ENCODE measurements at places on chromosomes 7 and 10. TPM values are rescaled to one million over a fixed set of nuclear protein-coding genes. Genes with fewer than 3 reads are reported as not detected.
A peak's percentile ranks its signal among the peaks of the same experiment; 100 is the strongest.

DNA sequence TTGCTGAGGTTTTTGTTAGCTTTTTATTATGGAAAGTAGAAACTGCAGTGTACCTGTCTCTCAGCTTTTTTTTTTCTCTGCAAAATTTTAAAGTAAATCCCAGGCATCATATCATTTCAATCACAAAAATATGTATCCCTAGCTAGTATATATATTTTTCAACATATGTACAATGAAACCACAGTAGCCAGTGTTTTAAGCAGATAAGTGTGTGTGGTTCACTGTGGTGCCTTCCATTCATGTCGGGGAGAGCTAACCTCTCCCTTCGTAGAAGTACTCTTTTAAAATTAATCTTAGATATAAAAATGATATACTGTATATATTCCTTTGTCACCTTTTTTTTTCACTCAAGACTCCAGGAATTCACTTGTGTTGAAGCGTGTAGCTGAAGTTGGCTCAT lies 22.7 kb downstream of the CUL1 start:
- DNase-seq = no peak

PCBD1 gene
- total RNA-seq = 172 TPM

CLDN4 gene
- total RNA-seq = not detected

DNA sequence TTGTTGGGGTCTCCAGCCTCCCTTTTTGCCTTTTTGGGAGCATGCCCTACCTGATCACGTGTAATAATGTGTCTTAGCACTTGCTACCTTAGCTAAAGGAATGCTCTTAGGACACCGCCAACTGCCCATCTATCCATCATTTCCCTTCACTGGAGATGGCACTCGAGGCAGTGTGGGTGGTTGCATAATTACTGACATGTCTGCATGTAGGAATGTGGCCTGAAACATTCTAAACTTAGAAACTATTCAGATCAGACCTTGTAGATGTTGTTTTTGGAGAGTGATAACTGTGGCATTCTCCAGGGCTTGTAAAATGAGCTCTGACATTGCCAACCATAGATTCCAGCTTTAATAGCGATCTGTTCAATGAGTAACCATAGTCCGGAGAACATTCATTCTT lies 365.8 kb downstream of the BBS9 start:
- no peak for DNase-seq

- no peak for DNase-seq
Measured at GRCh38 chr10:73485320-73485719, 10.5 kb downstream of the PPP3CB start.

GRCh38 chr10:24569330-24569796 lies 154.3 kb downstream of the ARHGAP21 start:
- no peak for DNase-seq

- no peak for DNase-seq
Measured at GRCh38 chr10:96047004-96047649, 3.7 kb downstream of the CCNJ start.

DNA sequence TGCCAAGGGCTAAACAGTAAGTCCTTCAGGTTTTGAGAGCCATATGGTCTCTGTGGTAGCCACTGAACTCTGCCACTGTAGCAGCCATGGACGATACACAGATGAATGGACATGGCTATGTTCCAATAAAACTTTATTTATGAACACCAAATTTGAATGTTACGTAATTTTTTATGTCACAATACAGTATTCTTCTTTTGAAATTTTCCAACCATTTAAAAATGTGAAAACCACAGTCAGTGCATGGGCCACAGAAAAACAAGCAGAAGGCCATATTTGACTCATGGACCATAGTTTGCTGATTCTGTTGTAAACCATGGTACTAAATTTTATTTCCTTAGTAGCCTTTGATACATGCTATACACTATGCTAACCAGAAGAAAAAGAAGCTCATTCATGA lies 361.8 kb downstream of the MAGI2 start:
- no peak for DNase-seq

ACHE gene
- 0.40 TPM for total RNA-seq

PDZD7 gene
- 0.17 TPM for total RNA-seq

DNA sequence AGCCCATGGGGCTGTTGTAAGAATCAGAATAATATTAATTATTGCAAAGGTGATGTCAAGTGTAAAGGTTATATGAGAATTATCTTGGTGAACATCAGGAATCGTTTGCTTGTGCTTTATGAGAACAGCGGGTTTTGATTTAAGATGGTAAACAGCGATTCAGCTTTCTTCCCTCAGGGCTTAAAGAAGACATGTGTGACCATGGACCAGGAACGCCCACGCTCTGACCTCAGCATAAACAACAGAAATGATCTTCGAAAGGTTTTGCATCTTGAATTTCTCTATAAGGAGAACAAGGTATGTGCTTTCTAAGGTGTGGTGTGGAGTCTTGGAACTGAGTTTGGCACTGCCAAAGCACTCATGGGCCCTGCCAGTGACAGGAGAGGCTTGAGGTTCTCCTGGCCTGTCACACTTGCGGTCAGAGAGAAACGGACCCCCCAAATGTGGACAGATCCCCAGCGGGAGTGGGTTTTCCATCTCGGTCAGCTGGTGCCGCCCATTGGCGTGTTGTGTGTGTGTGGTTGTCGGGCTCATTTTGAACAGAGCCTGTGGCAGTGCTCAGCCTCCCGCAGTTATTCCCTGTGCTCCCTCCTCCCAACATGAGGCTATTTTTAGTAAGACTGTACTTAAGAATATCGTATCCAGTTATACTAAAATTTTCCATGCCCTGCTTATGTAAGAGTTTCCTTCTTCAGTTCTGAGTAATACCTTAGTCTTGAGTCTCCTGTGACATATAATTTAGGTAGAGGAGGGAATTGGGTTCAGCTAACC lies 7.2 kb downstream of the MINDY4 start:
- DNase-seq = peak; percentile 43

All from left ventricle myocardium superior (tissue), 1 donor.